ENCODE measurements at places on chromosomes 13 and 19.

GRCh38 chr13:46404733-46405100 is 17.7 kb upstream of the RUBCNL start:
- no peak for DNase-seq

- no peak for DNase-seq
These were observed 73.4 kb upstream of the TRPC4 start for GRCh38 chr13:37942929-37943328.

DNA sequence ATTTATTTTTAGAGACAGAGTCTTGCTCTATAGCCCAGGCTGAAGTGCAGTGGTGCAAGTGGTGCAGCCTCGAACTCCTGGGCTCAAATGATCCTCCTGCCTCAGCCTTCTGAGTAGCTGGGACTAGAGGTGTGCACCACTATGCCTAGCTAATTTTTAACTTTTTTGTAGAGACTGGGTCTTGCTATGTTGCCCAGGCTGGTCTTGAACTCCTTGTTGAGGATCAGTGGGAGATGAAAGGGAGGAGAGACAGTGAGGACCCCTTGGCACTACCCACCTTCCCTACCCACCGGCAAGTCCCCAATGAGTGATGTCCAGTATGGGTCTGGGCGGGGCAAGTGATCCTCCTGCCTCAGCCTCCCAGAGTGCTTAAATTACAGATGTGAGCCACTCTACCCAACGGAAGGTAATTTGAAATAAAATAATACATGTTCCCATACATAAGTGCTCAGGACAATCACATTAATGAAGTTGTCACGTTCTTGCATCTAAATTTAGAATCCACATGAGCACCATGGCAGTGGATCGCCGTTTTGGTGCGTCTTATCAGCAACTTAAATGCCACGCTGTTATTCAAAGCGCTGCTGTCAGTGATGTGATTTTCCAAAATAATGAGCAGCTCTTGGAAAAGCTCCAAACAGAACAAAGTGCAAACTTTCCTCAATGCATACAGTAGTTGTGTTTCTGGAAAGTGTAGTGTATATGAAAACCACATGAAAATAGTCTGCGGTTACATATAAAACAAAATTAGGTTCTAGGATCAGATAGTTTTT is 5.9 kb upstream of the ARL11 start:
- no peak for DNase-seq

- DNase-seq: no peak
These were observed 60.4 kb upstream of the MBNL2 start for GRCh38 chr13:97161582-97162231.

GRCh38 chr13:76012091-76012721 is 376.1 kb downstream of the LMO7 start:
- DNase-seq: peak; percentile 6

DNA sequence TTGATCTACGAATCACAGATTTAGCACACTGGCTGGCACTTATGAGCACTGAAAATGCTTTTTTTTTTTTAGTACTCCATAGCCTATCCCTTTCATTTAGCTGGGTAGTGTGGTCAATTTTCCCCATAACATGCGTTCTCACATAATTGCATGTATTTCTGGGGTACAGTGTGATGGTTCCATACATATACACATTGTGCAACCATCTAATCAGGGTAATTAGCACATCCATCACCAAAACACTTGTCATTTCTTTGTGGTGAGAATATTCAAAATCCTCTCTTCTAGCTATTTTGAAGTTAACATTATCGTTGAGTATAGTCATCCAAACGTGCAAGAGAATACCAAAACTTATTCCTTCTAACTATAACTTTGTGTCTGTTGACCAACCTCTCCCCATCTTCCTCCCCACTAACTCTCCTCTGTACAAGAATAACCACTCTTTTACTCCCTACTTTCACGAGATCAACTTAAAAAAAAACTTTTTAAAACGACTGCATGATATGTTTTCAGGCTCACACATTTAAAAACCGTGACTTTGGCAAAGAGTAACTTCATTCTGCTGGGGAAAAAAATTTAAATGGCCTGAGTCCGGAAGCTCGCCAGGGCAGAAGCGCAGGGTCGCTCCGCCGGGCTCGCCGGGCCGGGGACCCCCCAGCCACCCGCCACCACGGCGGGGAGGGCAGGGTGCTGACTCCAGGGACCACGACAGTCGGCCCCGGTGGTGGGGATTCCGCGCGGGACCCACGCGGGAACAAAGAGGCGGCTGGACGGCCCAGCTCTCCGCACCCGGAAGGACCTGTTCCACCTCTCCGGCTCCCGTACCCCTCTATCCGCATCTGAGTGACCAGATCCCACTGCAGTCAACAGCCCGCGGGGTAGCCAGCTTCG is 868 bp upstream of the UBAC2 start:
- DNase-seq: no peak

DNA sequence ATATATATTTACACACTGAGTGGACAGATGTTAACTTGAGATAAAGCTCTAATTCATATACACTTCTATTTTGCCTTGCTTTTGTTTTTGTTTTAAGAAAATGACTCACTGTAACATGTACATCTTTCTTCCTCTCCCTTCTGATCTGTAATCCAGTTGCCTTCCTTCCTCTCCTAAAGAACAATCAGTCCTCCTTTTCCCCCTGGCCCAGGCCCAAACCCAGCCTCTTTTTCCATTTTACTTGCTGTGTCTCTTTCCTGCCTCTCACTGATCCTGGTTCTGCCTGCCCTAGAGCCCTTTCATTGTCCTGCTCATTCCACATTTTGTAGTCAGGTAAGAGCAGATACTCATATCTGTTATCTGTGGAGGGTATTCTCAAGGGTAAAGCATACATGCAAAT is 50.8 kb downstream of the ZAR1L start:
- peak; percentile 8 for DNase-seq

DNA sequence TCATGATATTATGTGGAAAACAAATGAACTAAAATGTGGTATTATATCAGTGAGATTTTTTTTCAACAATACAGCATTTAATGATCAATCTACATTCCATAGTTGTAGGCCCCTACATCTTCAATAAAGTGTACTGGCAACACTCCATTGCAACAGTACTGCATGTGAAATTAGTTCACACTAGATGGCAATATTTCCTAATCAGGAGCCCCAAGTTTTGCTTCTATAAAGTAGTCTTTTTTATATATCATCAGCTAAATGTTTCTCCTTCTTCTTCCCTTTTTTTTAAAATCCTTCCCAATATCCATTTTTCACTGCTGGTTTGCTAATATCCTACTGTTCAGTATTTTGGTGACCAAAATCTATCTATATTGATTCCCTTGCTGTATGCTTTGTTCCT is 528.3 kb upstream of the ATXN8OS start:
- DNase-seq: no peak

GRCh38 chr13:109977212-109977968 is 191.0 kb upstream of the IRS2 start:
- DNase-seq: no peak

DNA sequence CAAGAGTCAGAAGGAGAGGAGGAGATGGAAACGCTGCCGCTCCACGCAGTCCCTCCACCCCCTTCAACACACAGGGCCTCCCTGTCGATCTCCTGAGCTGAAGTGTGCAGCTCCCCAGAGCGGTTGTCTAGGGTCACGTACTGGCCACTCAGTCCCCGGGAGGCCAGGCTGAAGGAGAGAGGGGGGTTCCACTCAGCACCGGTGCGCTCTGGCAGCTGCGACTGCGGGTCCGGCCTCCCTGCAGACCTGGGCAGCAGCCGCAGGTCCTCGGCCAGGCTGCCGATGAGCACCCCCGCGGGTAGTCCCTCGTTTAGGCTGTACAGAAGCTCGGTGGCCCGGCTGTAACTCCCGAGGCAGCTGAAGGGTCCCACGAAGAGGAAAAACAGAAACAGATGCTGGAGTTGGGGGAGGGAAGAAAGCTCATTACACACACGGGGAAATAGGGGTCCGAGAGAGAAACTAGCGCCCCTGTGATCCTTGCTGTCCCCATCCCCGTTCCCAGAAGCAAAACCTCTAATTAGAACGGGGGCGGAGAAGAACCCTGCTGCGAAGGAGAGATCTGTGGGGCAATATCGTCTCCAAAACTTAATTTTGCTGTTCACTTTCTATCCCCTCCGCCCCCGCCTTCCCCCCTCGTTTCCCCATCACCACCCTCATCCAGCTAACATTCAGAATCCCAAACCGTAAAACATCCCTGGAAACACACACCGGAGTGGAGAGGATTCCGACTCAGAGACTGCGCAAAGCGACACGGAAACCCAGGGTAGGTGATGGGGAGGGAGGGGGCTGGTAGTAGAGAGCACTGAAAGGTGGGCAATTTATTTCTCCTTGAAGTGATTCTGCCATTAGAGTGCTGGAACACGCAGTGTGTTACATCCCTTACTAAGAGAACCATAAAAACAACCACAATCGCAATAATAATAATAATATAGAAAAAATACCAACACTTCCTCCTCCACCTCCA is 1.8 kb downstream of the PCDH20 start:
- DNase-seq: no peak

DNA sequence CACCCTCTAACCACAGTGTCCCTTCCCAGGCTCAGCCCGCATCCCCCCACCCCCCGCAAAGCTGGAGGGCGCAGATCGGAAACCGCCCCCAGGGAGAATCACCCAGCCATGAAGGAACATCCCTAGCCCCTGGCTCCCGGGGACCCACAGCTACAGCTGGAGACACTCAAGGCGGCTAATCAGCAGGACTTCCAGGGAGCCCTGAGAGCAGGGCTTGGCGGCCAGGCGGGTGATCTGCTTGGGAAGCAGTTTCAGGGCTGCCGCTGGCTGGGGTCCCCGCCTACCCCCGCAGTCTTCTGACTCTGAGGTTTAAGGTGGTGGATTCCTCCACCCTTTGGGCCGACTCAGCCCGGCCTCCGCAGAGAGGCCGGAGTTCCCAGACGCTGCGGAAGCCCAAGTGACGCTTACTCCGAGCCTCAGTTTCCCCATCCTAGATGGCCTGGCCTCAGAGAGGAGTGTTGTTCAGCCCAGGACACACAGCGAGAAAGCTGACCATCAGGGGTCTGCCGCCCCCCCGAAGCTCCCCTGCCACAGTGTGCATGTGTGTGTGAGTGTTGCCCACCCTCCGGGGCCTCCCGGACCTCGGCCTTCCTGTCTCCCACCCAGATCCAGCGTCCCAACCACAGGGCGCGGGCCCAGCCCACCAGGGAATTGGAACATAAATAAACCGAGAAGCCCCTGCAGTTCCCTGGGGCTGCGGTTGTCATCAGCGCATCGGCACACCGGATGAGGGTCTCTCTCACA is 9.8 kb downstream of the FUT6 start:
- no peak for DNase-seq

GRCh38 chr13:113393563-113394338 is 29.8 kb upstream of the GRTP1 start:
- DNase-seq: peak; percentile 69

DNA sequence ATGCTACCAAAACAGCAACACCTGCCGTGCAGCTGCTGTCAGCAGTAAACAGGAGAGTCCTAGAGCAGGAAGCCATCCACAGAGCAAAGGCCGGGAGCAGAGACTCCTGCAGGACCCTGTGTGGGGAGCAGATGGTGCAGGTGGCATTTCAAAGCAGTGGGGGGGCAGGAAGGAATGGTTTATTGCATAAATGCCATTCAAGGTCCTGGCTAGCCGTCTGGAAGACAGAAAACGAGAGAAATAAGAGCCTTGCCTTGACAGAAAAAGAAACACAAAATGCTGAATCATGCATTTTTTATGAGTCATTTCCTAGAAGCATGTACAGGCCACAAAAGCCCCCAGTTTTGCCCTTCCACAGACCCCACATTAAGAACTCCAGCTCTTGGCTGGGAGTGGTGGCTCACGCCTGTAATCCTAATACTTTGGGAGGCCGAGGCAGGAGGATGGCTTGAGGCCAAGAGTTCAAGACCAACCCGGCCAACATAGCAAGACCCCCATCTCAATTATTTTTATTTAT is 5.4 kb downstream of the RSPH6A start:
- peak; percentile 73 for DNase-seq

DNA sequence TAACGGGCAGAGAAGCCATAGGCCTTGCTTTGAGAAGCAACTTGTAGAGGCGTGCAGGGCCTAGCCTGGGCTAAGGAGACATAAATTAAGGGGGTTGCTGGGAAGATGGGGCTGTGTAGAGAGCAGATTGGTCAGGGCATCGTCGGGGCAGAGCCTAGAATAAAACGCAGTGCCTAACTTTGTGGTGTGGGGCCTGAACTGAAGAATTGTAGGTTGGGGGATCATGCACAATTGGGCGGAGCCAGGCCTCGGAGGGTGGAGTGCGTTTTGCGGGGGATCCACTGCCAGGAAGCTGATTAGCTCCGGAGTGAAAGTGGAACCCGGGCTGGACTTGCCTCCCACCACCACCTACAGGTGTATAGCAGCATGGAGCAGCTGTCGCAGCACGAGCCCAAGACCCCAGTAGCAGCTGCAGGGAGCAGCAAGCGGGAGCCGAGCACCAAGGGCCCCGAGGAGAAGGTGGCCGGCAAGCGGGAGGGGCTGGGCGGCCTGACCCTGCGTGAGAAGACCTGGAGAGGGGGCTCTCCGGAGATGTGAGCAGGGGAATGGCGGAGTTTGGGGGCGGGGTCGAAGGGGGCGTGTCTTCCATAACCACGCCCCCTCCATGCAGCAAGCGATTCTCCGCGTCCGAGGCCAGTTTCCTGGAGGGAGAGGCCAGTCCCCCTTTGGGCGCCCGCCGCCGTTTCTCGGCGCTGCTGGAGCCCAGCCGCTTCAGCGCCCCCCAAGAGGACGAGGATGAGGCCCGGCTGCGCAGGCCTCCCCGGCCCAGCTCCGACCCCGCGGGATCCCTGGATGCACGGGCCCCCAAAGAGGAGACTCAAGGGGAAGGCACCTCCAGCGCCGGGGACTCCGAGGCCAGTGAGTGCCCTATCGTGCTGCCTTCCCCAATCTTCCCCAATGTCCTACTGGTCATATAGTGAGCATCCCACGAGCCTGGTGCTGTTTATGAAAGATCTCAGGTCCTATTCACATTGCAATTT is 13.8 kb downstream of the DNASE2 start:
- peak; percentile 34 for DNase-seq

DNA sequence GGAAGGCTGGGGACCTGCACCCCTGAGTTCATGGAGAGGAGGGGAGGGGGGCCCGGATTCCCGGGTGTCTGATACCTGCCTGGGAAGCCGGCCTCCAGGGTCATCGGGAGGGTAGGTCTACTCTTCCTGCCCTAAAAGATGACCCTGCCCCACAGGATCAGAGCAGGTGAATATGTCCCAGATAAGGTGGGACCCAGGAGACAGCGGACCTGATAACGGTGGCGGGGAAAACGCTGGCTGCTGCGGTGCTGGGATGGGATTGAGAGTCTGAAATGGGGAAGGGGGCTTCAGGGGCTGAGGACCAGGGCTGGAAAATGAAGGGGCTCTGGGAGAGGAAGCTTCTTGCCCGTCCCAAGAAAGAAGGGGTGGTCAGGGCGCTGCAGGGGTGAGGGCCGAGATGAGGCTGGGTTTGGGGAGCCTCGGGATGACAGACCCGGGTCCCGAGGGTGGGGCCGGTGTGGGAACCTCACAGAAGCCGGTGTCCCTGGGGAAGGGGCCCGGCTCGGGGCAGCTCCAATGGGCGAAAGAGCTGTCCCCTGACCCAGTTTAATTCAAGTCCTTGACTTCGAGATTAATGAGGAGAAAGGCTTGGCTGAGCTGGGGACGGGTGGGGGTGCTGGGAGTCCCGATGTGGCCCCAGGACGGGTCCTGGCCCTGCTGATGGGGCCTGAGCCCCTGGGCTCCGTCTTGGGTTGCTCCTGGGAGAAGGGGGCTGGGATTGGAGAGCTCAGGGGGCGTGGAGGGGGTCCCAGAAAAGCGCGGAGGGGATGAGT is 823 bp downstream of the TTYH1 start:
- no peak for DNase-seq
